Activated CD4-positive, CD25-positive, alpha-beta regulatory T cell treated with anti-CD3 and anti-CD28 coated beads, Interleukin-2, amount 50 U/mL, for 24 hours (primary cell): ENCODE measurements at places on chromosomes 1 and 21.

DNA sequence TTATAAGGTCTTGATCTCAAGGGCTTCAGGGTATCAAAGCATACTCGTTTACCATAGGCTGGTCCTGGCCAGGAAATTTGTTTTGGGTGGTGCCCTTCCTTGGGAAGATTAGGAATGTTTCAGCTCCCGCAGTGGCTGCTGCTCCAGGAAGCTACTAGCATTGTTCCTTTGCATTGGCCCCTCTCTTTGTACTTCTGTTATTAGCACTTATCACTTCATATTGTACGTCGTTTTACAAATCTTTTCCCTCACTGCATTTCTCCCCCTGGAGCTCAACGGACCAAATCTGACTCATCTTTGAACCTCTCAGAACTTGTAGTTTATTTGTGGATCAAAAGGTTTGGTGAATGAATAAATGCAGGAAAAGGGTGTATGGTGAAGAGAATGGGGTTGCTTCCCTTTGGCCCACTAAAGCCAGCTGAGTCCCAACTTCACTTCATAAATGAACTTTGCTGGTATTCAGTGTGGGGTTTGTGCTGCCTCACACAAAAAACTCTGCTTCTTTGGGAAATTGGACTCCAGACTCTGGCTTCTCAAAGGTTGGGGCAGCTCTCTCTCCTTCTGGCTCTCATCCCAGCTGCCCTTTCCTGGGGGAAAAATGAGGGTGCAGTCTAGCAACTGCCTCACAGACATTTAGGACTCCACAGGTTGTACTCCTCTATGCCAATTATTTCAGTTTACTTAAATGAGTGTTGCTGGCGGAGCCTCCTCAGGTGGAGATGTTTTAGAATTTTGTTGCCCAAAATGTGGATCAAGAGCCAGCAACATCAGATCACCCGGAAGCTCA, 5.9 kb downstream of the GNAT2 start:
- ATAC-seq: no peak

- no peak for ATAC-seq
These were observed 131.9 kb upstream of the LYPLAL1 start for GRCh38 chr1:219041818-219042217.

DNA sequence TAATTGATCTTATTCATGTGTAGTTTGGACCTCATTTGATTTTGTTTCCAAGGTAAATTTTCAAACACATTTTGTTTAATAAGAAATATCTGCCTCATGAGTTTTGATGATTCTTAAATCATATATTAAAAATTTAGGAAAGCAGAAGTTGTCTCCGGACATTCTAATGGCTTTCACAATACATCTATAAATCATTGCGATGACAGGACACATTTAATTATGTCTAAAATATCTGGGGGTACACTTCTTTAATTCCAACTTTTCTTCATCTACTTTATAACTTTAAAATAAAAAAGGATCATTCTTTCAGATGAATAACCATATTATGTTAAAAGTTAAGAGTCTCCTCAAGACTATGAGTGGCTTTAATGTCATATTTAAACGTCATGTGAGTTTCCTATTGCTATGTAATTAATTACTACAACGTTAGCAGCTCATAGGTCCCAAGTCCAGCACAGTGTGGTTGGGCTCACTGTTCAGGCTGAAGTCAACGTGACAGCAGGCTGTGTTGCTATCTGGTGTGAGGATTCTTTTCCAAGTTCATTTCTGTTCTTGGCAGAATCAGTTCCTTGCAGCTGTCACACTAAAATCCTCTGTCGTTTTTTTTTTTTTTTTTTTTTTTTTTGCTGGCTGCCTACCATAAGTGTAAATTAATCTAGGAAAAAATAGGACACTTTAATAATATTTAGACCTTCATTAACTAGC, 893.5 kb downstream of the LTN1 start:
- ATAC-seq: no peak

GRCh38 chr1:45796946-45797345, 6.5 kb upstream of the MAST2 start:
- no peak for ATAC-seq

DNA sequence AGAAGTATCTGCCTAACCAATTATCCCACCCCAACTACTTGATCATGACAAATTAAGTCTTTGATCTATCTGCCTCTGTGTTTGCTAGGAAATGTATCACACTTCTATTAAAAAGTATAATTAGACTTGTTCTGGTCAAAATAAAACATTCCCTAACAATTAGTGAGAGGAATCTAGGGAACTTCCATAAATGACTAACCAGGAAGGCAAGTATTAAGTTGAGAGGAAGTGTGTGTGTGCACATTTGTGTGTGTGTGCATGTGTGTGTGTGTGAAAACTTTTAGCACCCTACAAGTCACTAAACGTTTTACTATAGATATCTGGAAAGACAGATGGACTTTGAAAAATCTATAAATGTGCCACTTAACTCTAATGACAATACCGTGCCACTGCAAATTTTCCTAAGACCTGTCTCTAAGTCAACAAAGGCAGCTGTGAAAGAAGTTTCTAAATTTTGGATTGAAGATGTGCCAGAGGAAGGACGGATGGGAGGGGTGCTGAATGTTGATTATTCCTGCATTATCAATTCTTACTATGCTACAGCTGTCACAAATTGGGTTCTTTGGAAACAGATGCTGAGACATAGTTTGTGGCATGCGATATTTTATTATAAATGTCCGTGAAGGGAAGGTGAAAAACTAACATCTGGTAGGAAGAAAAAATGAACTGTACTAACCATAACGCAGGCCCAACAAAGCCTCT, 567.1 kb downstream of the PTPRC start:
- ATAC-seq: no peak

DNA sequence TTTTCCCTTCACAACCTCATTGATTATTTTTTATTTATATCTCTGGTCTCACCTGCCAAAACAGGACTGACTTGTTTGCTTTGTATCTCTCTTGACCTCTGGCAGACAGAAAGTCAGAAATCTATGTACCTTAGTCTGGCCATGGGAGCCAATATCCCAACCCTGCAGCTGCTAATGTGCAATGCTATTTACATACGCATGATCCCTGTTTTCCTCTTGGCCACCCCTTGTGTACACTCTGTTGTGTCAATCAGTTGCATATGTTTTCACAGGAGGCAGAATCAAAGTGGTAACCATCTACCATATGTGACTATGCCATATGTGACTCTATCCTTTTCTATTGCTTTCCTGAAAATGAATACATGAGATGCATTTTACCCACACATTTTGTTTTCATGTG, 688.8 kb downstream of the PLA2G4A start:
- no peak for ATAC-seq

- no peak for ATAC-seq
These were observed 27.5 kb upstream of the TMEM54 start for GRCh38 chr1:32928715-32929114.

GRCh38 chr1:186165303-186165702, 209.8 kb downstream of the TPR start:
- ATAC-seq: no peak

- no peak for ATAC-seq
These were observed 23.4 kb downstream of the CELF3 start for GRCh38 chr1:151693057-151693651.

GRCh38 chr1:53589043-53589887, 130.1 kb downstream of the DMRTB1 start:
- ATAC-seq: no peak

GRCh38 chr1:50333595-50333974, 89.7 kb downstream of the DMRTA2 start:
- peak; percentile 59 for ATAC-seq

- no peak for ATAC-seq
These were observed 41.0 kb downstream of the LMX1A start for GRCh38 chr1:165315481-165315880.
